ENCODE measurements at places on chromosomes 1 and 21.

DNA sequence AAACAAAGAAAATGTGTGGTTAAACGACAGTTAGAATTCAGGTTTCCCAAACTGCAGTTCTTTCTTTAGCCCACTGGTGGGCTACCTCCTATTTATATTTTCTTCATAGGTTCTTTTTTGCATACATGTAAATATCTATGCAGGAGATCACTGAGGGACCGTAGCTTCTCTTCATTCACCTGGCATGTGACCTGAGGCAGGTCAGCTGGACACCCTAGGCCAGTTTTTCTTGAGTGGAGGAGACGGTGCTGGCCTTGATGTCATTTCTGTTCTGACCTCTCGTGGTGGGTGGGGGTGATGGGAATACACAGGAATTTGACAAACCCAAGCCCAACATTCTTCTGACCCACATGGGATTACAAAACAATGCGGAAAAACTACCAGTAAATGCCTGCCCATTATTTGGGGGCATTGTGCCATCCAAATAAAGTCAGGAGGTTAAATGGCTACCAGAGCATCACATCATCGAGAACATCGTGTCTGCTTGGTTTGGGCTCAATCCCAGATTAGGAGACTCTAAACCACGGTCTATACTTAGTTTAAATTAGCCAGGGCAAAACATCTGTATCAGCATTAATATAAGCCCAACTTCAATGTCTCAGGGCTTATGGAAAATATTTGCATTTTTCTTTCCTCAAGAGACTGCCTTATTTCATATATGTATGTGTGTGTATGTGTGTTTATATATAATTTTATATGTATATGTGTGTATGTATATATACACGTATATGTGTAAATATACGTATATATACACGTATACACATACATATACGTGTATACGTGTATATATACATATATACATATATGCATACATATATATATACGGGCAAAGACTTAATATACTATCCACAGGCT, 7.4 kb upstream of the IRF2BP2 start:
- no peak for DNase-seq

DNA sequence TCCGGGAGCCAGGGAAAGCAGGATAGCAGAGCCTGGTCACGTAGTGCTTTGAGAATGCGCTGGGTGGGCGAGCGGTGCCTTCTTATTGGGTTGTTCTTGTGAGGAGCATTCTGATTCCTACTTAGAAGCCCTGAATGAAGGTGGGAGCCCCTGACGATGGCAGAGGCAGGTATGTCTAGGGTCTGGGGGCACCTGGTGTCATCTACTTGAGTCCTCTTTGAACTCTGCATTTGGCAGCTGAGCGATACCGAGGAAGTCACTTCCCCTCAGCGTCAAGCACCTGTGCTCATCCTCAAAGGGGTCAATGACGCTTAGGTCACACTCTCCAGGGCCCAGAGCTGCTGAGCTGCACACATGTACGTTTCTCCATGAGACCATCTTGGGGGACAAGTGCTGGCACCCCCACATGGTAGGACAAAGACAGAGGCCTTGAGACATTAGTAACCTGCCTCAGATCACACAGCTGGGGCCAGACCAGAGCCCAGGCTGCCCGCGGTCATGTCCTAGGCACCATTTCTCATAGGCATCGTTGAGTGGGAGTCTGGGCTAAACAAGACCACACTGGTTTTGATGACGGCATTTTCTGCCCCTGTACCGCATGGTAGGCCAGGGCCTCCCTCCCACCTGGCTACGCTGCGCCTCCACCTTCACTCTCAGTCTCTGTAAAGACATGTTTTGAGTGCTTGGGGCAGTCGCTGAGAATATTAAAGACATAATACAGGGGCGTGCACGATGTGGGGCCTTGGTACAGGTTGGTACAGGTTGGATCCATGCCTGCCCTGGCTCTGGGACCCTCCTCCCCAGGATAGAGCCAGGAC, 69.1 kb upstream of the ABCG1 start:
- DNase-seq: no peak

GRCh38 chr1:221858818-221859611, 117.1 kb upstream of the DUSP10 start:
- no peak for DNase-seq

DNA sequence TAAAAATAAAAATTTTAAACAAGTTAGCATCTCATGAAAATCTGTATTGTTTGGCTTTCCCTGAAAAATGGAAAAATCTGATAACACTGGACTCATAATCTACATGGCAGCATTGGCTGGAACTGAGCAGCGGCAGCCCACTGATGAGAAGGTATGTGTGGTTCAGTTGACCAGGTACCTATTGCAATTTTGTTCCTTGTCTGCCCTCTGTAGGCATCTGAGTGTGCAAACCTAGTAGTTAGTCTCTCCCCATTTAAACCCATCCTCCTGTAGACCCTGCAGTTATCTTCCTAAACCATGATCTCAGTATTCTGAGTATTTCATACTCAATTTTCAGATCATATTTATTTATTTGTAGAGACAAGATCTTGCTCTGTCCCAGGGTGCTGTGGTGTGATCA, 59.4 kb upstream of the SERBP1 start:
- DNase-seq: no peak

DNA sequence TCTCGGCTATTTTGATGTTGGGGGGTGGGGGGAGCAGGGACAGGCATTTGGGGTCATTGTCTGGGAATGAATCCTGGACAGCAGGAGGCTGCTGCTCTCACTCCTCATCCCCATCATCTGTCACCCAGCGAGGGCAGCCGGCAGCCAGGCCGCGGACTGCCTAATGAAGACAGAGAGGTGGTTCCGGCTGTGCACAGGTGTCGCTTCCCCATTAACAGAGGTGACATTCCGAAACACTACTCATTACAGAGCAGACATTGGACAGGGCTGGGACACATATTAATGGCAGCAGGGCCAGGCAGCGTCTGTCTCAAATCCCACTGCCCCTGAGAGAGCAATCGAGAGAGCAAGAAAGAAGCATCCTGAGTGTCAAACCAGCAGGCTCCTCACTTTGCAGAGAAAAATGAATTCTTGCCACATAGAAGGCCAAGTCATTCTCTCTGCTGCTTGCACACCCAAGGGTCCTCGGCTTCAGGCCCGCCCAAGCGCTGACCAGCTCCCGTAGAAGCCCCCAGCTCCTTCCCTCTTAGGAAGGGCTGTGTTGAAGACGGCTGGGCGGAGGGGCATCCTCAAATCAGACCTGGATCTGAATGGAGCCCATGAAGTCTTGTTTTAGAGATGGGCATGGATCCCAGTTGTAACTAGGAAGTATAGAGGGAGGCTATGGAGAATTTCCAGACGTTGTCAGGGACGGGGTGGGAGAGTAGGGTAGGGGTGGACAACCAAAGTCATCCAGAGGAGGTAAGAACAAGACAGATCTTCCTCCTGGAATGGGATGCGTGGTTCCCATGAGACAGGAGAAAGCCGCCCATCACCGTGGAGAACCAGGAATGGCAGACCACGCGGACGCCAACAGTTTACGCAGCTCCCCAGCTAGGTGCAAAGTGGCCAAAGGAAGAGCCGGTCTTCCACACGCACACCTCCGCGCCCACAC, 8.2 kb upstream of the LEMD1 start:
- DNase-seq: no peak

- peak; percentile 88 for DNase-seq
Observed at GRCh38 chr1:22749919-22750684, 39.5 kb downstream of the EPHB2 start.

DNA sequence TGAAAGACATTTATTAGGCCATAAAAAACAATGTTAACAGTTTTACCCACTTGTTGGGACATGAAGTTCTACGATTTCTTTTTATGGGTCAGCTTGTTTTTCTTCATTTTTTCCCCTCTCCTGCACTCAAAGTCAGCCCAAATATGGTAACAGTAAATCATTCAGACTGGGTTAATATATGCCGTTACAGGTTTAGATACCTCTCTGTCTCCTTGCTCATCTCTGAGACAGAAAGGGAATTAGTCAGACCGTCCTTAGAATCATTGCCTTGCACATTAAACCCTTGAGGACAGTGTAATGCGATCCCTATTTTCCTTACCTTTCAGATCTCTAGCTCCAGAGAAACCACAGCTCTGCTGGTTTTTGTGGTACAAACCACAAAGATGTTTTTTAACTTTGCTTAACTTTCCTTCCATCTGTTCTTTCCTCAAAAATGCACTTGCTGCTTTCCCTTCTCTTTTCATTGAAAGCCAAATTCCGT, 613.3 kb downstream of the PLPP3 start:
- DNase-seq: peak; percentile 89

GRCh38 chr1:22163137-22163536, 20.2 kb upstream of the WNT4 start:
- no peak for DNase-seq

DNA sequence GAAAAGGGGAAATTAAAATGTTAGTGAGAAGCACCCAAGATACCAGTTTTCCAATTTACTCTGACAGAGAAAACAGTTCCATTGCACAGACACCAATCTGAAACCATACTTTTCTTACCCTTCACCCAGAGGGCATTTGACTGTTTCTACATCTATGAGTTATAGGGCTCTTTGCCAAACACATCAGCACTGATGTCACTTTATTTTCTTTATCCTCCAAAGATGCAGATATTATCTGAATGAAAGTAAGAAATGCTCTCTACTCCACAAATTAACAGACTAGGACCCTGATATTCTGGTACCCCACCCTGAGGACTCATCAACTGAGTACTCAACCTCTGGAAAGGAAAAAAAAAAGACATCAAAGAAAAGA, 24.2 kb upstream of the PEX19 start:
- DNase-seq: no peak

GRCh38 chr1:110061341-110061740, 9.1 kb downstream of the ALX3 start:
- DNase-seq: no peak

GRCh38 chr1:158185770-158186169, 5.1 kb downstream of the CD1D start:
- no peak for DNase-seq

DNA sequence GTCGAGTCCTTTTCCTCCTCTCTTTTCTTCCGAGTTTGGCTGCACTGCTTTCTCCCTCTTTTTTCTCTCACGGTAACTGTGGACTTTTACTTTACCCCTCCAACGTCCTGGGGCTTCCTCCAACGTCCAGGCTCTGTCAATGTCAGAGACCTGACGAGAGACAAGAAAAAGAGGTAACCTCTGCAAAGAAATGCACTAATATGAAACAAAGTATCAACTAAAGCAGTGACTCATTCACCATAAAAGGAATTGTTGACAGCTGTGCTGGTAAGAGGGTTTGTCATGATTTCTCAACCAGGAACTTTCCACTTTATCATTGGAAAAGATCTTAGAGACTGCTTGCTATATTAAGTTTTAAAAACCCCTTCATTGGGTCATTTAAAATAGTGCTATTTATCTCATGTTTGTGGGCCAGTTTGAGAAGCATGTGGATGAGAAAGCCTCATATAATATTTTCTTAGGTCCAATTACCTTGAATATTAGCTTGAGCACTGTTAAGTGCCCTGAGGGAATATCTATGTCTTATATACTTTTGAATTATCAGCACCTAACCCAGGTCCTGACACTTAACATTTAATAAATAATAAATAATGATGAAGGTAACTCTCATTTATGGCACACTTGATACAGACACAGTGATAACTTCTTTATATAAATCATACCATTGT, at the start of gene GBP2:
Gene GBP2 (minus strand): TSS at position 202 of the 668 bp plus-strand sequence. CDS start 4,148 bp downstream, outside the sequence.
- peak; percentile 62 for DNase-seq

- no peak for DNase-seq
Observed at GRCh38 chr1:96445302-96445701, 276.3 kb upstream of the PTBP2 start.

- DNase-seq: no peak
Observed at GRCh38 chr1:69284508-69284907, 283.2 kb upstream of the LRRC7 start.

DNA sequence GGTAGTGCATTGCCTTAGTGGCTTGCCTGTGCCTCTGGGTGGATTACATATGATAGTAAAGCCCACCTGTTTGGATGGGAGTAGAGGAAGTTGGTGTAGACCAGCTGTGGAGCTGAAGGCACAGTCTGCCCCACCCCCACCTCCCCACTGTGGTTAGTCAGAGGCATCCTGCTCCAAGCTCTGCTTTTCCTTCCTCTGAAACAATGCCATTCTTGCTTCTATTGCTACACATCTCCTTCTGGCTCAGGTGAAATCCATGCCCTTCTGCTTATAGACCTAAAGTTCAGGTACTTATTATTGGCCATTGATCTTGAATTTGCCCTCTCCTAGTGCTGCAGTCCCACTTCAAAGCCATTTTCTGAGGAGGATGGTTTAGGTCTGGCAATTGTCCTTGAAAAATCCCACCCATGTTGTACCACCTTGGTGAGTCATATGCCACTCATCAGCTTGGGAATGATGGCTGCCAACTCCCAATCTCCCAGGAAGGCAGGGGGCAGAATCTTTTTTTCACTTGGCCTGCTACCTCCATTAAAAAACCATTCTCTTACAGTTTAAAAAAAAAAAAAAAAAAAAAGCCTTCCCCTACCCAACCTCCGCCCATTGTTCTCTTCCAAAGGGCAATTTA, 6.7 kb upstream of the TXLNA start:
- no peak for DNase-seq

- no peak for DNase-seq
Observed at GRCh38 chr1:45973121-45973520, 159.3 kb downstream of the PIK3R3 start.

GRCh38 chr1:225422031-225422605, 5.7 kb downstream of the LBR start:
- DNase-seq: no peak

- DNase-seq: no peak
Observed at GRCh38 chr1:94614996-94615395, 73.4 kb upstream of the F3 start.

Measured in fibroblast of skin of left quadriceps (primary cell).